ENCODE measurements at places on chromosomes 1 and 21. TPM values are rescaled to one million over a fixed set of nuclear protein-coding genes. Genes with fewer than 3 reads are reported as not detected.

The HCRTR1 gene
- not detected for total RNA-seq

The AMY1C gene
- not detected for total RNA-seq

The C1orf74 gene
- 1.0 TPM for total RNA-seq

The SYT6 gene
- total RNA-seq, result under 0.01 TPM

The RNU1-2 gene
- total RNA-seq, result under 0.01 TPM

The LAMC2 gene
- total RNA-seq, result not detected

The LCE3E gene
- total RNA-seq, result not detected

The COL9A2 gene
- total RNA-seq, result 4.1 TPM

The HOOK1 gene
- total RNA-seq, result 8.8 TPM

The ARHGEF16 gene
- not detected for total RNA-seq

The NLRP3 gene
- total RNA-seq, result 648 TPM

The FLG2 gene
- total RNA-seq, result not detected

The RGS18 gene
- total RNA-seq, result 263 TPM

The PRDM15 gene
- total RNA-seq, result 8.1 TPM

The SPATA21 gene
- total RNA-seq, result 0.10 TPM

The OR2AK2 gene
- 0.10 TPM for total RNA-seq

The GPR161 gene
- total RNA-seq, result 0.10 TPM

The TSPEAR gene
- not detected for total RNA-seq

The DIPK1A gene
- total RNA-seq, result 6.8 TPM

The PLA2G2F gene
- not detected for total RNA-seq

The MTARC2 gene
- 1.0 TPM for total RNA-seq

The TRIM67 gene
- under 0.01 TPM for total RNA-seq

The KAZN gene
- total RNA-seq, result 0.31 TPM

The DISP3 gene
- total RNA-seq, result 0.21 TPM

The RASAL2 gene
- 0.84 TPM for total RNA-seq

The TDRD5 gene
- total RNA-seq, result 0.10 TPM

The PEA15 gene
- total RNA-seq, result 40.9 TPM

The CFAP74 gene
- under 0.01 TPM for total RNA-seq

The LRRC38 gene
- total RNA-seq, result not detected

The ST6GALNAC5 gene
- total RNA-seq, result not detected

The NIPAL3 gene
- 17.9 TPM for total RNA-seq

The CASZ1 gene
- 18.8 TPM for total RNA-seq

The CHI3L1 gene
- 0.94 TPM for total RNA-seq

The KRTAP13-2 gene
- not detected for total RNA-seq

The IQCC gene
- total RNA-seq, result 0.52 TPM

The CGN gene
- 1.7 TPM for total RNA-seq

The WDR64 gene
- 0.10 TPM for total RNA-seq

The KRTAP7-1 gene
- total RNA-seq, result not detected

The KRTAP21-2 gene
- not detected for total RNA-seq

The CORT gene
- total RNA-seq, result 0.10 TPM

The FCAMR gene
- total RNA-seq, result not detected

The TLR5 gene
- 6.6 TPM for total RNA-seq

The PLD5 gene
- under 0.01 TPM for total RNA-seq

The COL11A1 gene
- total RNA-seq, result 0.10 TPM

The ADGRB2 gene
- total RNA-seq, result 0.73 TPM

The SLC25A33 gene
- 6.7 TPM for total RNA-seq

The ESPN gene
- 0.52 TPM for total RNA-seq

The TLCD4 gene
- total RNA-seq, result 0.21 TPM

The SUCO gene
- 144 TPM for total RNA-seq

The TCEANC2 gene
- 1.0 TPM for total RNA-seq

The CELSR2 gene
- total RNA-seq, result 1.4 TPM

The TFF2 gene
- not detected for total RNA-seq

The RCSD1 gene
- 64.1 TPM for total RNA-seq

The DMBX1 gene
- not detected for total RNA-seq

The OR2L13 gene
- 0.21 TPM for total RNA-seq

The PSMB2 gene
- total RNA-seq, result 17.2 TPM

The LCE3D gene
- not detected for total RNA-seq

The PPIAL4G gene
- 0.21 TPM for total RNA-seq

All from mononuclear cell (primary cell).